ENCODE measurements at places on chromosomes 16 and 17. TPM values are rescaled to one million over a fixed set of nuclear protein-coding genes. Genes with fewer than 3 reads are reported as not detected.

- DNase-seq: no peak
Measured at GRCh38 chr17:74190154-74190553, 13.3 kb upstream of the RPL38 start.

- no peak for DNase-seq
Measured at GRCh38 chr17:14803826-14804225, 461.3 kb downstream of the PMP22 start.

DNA sequence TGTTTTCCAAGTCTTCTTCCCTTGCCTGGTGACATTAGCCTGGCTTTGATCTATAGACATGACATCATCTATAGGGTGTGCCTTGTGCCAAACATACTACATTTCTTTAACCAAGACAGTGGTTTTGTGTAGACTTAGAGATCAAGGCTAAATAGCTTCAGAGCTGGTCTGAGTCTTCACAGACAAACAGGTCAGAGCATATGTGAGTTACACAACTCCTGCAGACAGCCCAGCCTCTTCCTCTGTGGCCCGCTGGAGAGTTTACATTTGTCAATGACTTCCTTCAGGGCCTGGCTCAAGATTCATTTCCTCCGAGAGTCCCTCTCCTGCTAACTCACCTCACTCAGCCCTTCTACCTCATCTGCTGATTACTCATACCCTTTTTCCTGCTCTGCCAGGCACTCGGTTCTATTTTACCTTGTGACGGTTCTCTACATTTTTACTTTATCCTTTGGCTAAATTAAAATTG is 73.1 kb upstream of the TANC2 start:
- DNase-seq: peak; percentile 29

The CHST5 gene
- 0.15 TPM for total RNA-seq

- no peak for DNase-seq
Measured at GRCh38 chr16:21341101-21341500, 63.0 kb upstream of the CRYM start.

- no peak for DNase-seq
Measured at GRCh38 chr17:65417406-65418221, 143.8 kb downstream of the AXIN2 start.

GRCh38 chr16:50275428-50276325 is 9.3 kb downstream of the ADCY7 start:
- no peak for DNase-seq

GRCh38 chr16:83807327-83807709 is 460 bp upstream of the HSBP1 start:
- no peak for DNase-seq

GRCh38 chr16:84633622-84634021 is 14.7 kb upstream of the KLHL36 start:
- DNase-seq: peak; percentile 88

The TEDC2 gene
- 2.2 TPM for total RNA-seq

- DNase-seq: no peak
Measured at GRCh38 chr17:43463241-43463640, 20.5 kb upstream of the DHX8 start.

DNA sequence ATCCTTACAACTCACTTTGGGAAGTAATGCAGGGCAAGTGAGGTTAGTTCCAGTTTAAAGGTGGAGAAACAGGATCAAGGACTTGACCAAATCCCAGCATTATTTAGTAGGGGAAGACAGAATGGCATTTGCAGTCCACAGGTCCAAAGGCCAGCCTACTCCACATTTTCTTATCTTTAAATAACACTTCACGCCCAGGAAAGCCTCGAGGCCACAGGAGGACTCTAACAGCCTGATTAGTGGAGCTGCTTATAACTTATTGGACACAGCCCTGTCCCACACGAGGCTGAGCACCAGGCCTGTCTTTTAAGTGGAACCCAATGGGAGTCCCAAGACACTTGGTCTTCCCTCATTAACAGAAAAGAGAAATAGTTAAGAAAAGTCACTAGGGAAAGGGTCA is 12.1 kb upstream of the HYDIN start:
- no peak for DNase-seq

- DNase-seq: no peak
Measured at GRCh38 chr16:11914210-11915113, 1.3 kb downstream of the GSPT1 start.

DNA sequence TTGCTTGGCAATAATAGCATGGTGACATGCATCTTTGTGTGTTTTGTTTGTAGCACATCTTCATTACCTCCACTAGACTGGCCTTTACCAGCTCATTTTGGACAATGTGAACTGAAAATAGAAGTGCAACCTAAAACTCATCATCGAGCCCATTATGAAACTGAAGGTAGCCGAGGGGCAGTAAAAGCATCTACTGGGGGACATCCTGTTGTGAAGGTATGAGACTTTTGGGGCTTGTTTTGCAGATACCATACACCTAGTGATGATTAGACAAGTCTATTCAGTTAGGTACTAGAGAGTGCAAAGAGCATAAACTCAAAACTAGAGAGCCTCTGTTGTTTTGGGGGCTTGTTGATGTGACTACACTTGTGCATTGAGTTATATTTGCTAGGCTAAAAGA is 41.2 kb downstream of the NFATC3 start:
- no peak for DNase-seq

GRCh38 chr16:69443927-69444631 is 19.7 kb downstream of the CYB5B start:
- no peak for DNase-seq

GRCh38 chr17:11290814-11291213 is 49.8 kb downstream of the SHISA6 start:
- no peak for DNase-seq

- DNase-seq: no peak
Measured at GRCh38 chr16:28311913-28312312, 19.6 kb downstream of the SBK1 start.

DNA sequence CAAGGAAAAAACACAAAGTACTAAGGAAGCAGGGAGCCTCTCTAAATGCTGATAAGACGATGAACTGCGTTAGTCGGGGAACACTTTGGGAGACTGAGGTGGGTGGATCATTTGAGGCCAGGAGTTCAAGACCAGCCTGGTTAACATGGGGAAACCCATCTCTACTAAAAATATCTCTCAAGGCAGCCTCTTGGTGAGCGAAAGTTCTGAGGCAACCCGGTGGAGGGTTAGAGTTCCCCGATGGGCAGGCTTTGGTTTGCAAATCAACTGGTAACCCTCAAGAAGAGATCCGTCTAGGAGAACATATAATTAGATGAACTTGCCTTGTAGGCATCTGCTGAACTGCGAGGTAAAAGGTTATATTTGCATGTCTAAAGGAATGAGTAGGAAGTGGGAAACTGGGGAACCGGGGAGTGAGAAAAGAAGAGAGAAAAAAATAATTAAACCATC is 44.6 kb downstream of the WSB1 start:
- no peak for DNase-seq

DNA sequence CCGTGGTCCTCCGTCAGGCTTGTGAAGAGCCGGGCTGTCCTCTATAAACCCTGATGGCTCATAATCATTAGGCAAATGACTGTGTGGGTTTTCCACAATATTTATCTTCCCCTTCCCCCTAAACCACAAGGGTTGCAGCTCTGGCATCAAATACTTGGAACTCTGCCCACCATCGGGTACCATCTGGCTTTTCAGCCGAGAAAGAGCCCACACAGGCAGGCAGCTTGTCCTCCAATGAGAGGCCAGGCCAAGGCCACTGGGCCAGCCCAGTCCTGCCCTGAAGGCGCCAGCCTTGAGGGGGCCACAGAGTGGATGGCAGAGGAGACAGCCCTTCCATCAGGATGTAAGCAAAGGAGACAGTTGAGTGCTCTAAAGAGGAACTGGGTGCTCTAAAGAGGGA is 31.8 kb upstream of the NAT9 start:
- DNase-seq: no peak

The IL34 gene
- total RNA-seq: 2.0 TPM

GRCh38 chr16:78606545-78606944 is 507.1 kb downstream of the WWOX start:
- DNase-seq: no peak

GRCh38 chr17:44097110-44097958 is 26.1 kb downstream of the HDAC5 start:
- DNase-seq: peak; percentile 69

- no peak for DNase-seq
Measured at GRCh38 chr17:41957869-41958439, 8.6 kb upstream of the CNP start.

DNA sequence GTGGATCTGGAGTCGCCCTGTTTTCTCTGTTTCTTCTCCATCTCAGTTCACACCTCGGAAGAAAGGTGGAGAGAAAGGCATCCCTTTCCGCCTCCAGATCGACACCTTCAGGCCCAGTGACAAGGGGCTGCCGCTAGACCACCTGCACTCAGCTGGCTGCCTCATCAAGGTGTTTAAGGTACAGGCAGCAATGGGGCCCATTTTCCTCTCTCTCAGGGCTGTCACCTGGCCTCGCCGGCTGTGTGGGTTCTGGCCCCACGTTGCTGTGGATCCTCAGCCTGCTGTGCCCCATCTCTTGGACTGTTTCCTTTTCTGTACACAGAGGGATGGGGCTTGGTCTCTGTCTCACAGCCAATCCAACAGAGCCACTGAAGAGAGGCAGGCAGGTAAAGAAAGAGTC is 17.4 kb upstream of the STAC2 start:
- DNase-seq: no peak

- DNase-seq: peak; percentile 90
Measured at GRCh38 chr16:88700636-88701482, 5.3 kb downstream of the RNF166 start.

- peak; percentile 77 for DNase-seq
Measured at GRCh38 chr16:20849589-20850390, 43.5 kb downstream of the REXO5 start.

DNA sequence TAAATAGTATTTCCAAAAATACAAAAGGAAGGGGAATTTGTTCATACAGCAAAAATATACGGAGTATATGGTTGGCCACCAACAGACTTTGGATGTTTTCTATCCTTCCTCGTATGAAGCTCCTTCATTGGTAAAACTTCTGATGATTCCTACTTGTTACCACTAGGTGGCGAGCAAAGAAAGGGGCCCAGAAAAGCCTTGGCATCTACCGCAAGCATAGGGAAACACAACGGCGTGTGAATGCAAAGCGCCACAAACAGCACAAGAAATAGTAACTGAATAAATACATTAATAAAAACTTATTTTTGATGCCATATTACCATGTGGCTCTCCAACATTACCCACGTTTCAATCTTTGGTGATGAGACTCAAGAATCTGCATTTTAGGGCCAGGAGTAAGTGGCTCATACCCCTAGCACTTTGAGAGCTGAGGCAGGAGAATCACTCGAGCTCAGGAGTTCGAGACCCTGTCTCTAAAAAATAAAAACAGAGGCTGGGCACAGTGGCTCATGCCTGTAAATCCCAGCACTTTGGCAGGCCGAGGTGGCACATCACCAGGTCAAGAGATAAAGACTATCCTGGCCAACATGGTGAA is 34.5 kb downstream of the YWHAE start:
- no peak for DNase-seq

The KRTAP2-2 gene
- total RNA-seq: not detected

The ACAP1 gene
- 22.5 TPM for total RNA-seq

The C17orf58 gene
- 7.4 TPM for total RNA-seq

GRCh38 chr16:30858111-30858495 is 35.8 kb downstream of the BCL7C start:
- DNase-seq: no peak

DNA sequence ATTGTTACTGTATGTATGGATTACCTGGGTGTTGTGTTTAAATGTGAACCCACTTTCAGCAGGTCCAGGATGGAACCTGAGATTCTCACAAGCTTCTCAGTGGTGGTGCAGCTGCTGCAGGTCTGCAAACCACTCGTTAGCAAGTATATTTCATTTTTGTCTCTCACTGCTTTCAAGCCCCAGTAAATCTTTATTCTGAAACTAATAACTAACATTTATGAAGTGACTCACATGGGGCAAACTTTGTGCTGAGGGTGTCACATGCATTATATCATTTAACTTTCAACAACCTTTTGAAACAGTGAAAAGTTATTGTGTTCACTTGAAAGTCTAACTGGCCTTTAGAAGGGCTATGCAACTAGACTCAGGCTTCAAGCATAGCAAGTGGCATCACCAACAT is 98.9 kb upstream of the DYNLRB2 start:
- no peak for DNase-seq

DNA sequence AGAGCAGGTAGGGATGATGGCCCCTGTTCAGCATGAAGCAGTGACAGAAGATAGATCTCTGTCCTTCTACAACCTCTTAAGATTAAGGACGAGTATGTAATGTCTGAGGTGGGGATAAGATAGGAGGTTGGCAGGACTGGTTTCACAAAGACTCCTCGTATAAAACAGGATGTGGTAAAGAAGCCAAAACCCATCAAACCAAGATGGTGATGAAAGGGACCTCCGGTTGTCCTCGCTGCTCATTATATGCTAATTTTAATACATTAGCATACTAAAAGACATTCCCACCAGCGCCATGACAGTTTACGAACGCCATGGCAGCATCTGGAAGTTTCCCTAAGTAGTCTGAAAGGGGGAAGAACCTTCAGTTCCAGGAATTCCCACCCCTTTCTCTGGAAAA is 27.3 kb downstream of the MIS12 start:
- DNase-seq: no peak

The SYNGR3 gene
- 0.57 TPM for total RNA-seq

GRCh38 chr16:20768121-20768520 is 4.3 kb downstream of the ACSM3 start:
- DNase-seq: no peak

The TPSD1 gene
- total RNA-seq: not detected

- DNase-seq: no peak
Measured at GRCh38 chr16:49462362-49462988, 88.9 kb downstream of the C16orf78 start.

GRCh38 chr16:27410761-27411160 is 8.8 kb downstream of the IL21R start:
- no peak for DNase-seq

DNA sequence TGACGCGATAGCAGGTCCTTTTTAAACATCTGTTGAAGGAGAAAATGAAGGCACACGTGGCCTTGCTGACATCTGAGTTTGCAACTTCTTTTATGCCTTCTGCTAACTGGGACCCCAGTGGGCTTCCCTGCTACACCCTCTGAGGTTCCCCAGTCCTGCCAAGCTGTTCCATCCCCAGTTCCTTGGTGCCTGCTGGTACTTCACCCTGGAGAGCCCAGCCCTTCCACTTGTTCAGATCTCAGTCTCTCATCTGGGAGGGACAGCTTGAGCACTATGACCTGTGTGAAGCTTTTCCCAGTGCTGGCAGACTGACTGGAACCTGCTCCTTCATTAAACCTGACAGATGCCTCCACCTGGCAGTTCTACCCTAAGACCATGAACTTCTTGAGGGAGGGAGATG is 95.5 kb downstream of the WWOX start:
- DNase-seq: no peak

DNA sequence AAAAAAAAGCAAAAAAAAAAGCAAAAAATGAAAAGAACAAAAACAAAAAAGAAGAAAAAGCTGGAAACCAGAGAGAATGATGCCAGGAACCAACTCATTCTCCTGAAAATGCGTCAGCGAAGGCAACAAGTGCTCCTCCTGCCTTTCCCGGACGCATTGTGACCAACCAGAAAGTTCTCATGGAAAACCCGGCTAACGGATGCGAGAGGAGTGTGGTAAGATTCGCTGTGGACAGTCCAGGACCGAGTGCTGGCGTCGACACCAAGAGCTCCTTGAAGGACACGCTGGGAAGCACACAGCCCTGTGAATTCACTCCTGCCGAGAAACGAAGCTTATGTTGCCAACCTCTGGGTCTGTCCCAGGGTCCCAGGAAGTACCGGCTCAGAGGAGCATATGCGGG is 43.4 kb downstream of the METRNL start:
- DNase-seq: no peak

- DNase-seq: peak; percentile 92
Measured at GRCh38 chr17:77331301-77331864, 190.6 kb downstream of the SEC14L1 start.

Measured in right cardiac atrium (tissue), 5 donors.